ENCODE measurements at places on chromosomes 2 and 18.

GRCh38 chr2:240112914-240113690 is 23.0 kb downstream of the COPS9 start:
- DNase-seq, result no peak

DNA sequence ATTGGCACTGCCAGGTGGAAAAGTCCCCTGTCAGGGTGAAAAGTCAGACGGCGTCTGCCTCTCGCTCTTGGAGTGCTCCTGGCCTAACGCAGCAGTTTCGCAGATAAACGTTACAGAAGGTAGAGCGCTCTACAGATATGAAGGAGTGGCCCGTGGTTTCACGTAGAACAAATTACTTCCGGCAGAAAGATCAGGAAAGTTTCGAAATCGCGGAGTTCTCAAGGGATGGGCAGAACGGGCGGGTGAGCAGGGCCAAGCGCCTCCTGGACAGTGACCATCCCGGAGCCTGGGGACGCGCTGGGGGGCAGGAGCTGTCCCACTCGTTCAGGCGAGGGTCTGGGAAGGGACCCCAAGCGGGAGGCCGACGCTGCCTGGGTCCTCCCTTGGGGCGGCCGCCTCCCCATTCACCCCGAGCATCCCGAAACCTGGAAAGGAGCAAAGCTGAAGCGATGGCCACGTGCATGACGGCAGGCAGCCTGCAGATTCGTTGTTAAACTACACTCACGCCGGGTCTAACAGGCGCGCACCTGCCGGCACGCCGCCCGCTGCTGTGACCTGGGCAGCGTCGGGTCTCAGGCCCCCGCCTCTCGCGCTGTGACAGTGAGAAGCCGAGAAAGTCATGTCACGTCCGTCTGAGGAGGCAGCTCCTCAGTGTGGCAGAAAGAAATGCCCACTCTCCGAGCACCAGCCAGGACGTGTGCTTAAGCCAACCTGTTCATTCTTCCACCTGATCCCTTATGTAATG is 122.9 kb upstream of the SALL3 start:
- DNase-seq, result no peak

DNA sequence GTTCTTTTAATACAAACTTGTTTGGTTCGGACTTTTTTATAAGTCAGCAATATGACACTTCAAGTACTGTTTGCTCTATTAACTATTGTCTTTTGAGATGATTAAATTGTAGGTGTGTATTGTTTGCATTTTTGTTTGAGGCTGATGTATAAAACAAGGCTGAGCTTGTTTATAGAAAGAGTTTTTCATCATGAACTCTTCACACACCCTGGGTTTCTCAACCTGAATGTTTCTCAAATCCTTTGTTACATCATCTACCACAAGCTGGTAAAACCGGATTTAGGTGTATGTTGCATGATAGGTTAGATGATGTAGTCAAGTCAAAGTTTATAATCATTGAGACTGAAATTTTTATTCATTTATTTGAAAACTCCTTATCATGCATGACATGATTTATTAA is 335.2 kb upstream of the LRATD1 start:
- DNase-seq, result no peak

GRCh38 chr18:63162271-63163014 is 157.1 kb downstream of the BCL2 start:
- peak; percentile 69 for DNase-seq

GRCh38 chr2:51387235-51387634 is 355.3 kb upstream of the NRXN1 start:
- no peak for DNase-seq

DNA sequence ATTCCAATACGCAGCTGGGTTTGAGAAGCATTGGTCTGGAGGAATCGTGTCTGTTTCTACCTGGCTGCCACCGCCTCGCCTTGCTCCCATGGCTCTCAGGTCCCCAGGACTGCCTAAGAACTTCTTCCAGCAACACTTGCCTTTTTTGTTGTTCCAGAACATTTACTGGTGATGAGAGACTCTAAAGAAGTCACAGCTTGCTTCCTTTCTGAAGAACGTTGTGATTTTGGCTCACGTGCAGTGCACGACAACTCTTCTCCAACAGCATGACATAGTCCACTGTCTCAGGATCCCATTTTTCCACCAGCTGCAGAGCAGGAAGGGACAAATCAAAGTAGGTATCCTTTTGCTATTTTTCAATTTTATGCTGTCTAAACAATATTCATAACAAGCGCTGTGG is 940.9 kb downstream of the SLC4A3 start:
- DNase-seq, result no peak

- no peak for DNase-seq
Measured at GRCh38 chr2:156787517-156787916, 351.3 kb downstream of the GPD2 start.

GRCh38 chr2:233213975-233214374 is 37.5 kb upstream of the ATG16L1 start:
- DNase-seq, result no peak

DNA sequence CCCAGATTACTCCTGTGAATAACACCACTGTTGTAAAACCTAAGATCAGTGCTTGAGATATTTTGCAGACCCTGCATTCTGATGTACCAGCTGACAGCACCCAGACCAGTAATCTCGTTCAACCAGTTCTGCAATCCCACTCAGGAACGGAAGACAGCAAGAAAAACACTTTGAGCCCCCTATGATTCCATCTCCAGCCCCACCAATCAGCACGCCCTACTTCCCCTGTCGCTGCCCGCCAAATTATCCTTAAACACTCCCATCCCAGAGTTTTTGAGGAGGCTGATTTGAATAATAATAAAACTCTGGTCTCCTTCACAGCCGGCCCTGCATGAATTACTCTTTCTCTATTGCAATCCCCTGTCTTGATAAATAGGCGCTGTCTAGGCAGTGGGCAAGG is 173.9 kb upstream of the CDH2 start:
- DNase-seq, result no peak
